ENCODE measurements at places on chromosomes 2 and 18.
A peak's percentile ranks its signal among the peaks of the same experiment; 100 is the strongest.

GRCh38 chr2:216485745-216486144 is 12.9 kb upstream of the RPL37A start:
- no peak for DNase-seq

DNA sequence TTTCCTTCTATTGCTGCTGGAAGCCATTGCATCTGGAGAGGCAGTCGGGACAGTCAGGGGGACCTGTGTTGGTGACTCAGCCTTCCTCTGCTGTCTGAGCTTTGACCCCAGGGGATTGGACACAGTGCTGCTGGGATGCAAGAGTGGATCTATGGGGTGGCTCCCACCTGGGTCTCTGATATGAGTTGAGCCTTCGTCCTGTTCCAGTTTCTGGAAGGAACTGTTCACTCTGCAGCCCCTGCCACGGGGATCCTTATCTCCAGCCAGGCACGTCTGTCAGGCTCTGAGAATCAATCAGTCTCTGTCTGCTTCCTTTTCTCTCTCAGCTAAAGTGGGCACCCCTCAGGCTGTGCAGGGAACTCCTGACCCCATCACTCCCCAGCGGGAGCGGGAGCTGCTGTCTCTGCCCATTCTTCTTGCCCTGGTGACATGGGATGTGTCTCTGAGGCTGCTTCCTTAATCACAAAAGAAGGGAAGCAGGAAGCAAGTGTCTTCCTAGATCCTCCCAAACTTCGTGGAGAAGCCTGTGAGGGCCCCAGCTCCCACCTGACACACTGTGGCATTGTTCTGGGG is 51.7 kb downstream of the ARHGAP28 start:
- no peak for DNase-seq

- peak; percentile 61 for DNase-seq
Measured at GRCh38 chr2:63012541-63012940, 38.1 kb upstream of the OTX1 start.

GRCh38 chr2:58633613-58634365 is 392.7 kb upstream of the FANCL start:
- no peak for DNase-seq

DNA sequence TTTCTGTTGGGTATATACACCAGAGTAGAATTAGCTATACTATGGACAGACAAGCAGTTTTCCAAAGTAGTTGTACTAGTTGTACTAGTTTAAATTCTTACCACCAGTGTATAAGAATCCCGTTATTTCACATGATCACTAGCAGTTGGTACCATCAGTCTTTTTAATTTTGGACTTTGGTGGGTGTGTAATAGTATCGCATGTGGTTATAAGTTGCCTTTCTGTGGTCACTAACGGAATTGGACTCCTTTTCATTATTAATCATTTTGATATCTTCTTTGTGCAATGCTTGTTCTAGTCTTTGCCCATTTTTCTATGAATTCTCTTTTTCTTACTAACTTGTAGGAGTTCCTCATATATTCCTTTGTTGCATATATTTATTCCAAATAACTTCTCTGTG is 89.8 kb downstream of the ASXL2 start:
- no peak for DNase-seq

GRCh38 chr2:74328573-74328972 is 14.6 kb downstream of the SLC4A5 start:
- DNase-seq, result no peak

DNA sequence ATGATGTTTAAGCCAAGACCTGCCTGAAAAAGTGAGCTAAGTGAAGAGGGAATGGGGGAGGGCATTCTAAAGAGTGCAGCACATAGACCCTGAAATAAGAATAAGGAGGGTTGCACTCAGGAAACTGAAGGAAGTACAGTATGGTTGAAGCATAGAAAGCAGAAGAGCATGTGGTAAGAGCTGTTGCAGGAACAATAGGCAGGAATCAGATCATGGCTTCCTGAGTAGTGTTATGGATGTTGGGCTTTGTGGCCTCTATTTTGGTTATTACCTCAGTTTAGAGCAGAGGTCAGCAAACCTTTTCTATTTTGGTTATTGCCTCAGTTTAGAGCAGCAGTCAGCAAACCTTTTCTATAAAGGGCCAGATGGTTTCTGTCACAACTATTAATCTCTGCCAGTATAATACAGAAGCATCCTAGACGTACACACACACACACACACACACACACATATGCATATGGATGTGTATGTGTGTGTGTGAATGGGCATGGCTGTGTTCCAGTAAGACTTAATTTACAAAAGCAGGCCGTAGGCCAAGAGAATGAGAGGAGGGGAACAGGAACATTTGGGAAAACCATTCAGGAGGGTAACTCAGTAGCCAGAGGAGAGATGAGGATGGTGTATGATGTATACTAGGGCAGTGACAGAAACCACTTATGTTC is 91.1 kb upstream of the MYO3B start:
- no peak for DNase-seq

- no peak for DNase-seq
Measured at GRCh38 chr2:128410035-128410757, 91.5 kb upstream of the HS6ST1 start.

- DNase-seq, result no peak
Measured at GRCh38 chr2:187654535-187654934, 100.3 kb upstream of the TFPI start.

DNA sequence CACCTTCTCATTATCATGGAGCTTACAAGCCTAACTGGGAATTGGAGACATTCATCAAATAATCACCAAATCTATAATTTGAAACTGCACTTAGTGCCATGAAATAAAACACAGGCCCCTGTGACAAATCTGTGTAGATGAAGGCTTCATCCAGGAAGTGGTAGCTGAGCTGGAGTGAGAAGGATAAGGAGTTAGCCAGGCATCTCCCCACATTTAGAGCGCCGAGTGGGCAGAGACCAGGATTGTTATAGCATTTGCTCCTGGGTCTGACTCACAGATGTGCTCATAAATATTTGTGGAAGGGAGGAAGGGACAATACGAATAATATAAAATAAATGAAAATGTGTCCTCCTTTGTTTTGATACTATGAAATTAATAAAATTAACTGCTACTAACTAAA is 2.5 kb upstream of the MAT2A start:
- DNase-seq, result peak; percentile 89

GRCh38 chr2:58923869-58924268 is 682.7 kb upstream of the FANCL start:
- peak; percentile 94 for DNase-seq

DNA sequence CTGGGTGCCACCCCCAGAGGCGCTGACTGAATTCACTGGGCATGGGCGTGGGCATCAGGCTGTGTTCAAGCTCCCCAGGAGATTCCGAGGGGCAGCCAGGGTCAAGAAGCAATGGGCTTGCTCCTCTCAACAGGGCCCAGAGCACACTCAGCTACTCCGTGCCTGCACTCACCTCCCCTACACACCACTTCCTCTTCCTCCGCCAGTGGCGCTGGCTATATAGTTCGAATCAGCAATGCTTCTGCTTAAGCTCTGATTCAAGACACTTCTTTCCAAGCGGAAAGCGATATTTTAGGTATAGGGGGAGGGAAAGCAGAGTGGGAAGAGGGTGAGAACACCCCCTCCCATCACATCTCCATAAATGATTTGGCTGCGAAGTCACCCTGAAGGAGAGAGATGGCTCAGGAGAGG is 42.1 kb downstream of the CRACDL start:
- no peak for DNase-seq

GRCh38 chr18:29496152-29496680 is 1319.3 kb upstream of the CDH2 start:
- no peak for DNase-seq

GRCh38 chr2:47676261-47676926 is 106.6 kb upstream of the MSH6 start:
- DNase-seq, result no peak

DNA sequence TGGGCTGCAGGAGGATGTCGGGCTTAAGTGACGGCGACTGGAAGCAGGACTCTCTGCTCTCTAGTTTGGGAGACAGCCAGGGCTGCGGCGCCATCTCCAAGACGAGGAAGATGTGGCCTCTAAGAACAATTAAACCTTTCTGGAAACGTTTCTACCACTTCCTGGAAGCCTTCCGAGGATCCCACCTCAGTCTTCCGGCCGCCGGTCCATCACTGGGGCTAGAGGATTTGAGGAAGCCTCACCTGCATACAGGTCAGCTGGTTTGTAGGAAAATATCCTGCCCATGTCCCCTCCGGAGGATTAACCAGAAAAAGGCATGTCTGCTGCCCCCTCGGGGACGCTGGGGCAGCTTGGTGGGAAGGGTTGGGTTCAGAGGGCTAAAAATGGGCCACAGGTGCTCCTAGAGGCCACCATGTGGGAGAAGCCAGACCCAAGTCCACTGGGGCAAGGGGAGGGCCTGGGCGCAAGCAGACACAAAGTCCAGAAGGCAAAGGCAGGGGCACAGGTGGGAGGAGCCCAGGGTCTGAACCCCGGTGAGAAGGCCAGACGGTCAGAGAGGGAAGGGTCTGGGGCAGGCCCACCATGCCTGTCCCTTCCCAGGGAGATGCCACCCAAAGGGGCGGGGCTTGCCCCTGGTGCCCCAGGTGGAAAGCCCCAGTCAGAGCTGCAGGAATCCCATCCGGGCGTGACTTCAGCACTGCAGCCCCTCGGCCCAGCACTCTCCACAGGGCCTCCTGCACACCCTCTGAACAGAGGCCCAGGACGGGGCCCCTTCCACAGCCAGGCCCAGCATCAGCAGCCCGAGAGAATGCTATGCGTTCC is 82.2 kb upstream of the ID2 start:
- no peak for DNase-seq

- no peak for DNase-seq
Measured at GRCh38 chr2:68562934-68563333, 80.4 kb upstream of the PROKR1 start.

DNA sequence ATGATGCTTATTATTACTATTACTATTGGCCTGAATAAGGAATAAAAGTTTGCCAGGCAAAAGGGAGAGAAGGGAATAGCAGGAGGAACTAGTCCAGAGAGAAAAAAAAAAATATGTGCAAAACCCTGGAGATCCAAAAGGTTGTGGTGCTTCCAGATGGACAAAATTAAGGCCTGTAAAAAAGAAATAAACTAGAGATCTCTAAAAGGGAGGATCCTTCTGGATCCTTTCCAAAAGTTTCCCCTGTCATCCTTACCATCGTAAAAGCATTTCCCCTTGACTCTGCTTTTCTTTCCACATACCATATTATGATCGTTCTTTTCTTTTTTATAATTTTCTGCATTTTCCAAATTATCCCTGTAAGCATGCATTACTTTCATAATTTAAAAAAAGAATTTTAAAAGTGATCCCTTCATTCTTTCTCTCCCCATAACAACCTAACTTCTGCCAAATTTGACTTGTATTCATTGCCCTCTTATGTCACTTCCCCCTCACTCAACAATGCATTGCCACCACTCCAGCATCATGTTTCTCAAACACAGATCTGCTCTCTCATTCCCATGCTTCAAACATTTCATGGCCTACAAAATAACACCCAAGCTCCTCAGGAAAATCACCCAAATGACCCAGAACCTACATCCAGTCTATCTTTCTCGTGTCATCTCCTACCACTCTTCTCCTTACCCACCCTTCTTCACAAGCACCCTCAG is 40.3 kb downstream of the RBMS1 start:
- no peak for DNase-seq

DNA sequence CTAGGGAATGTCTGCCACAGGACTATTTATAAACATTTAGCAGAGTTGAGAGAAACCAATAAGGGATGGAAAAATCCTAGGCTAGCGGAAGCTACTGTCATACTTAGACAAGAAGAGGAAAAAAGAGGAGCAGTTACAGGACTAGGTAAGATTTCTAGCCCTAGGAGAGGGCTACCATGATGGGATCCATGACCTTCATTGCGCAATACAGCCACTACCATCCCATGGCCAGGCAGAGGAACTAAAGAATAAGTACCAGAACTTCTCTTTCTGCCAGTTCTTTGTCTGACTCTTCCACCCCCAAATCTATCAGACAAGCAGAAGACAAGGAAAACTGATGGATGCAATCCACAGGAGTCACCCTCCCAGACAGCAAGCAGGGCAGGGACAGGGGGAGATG is 417.0 kb upstream of the CHST9 start:
- DNase-seq, result no peak

DNA sequence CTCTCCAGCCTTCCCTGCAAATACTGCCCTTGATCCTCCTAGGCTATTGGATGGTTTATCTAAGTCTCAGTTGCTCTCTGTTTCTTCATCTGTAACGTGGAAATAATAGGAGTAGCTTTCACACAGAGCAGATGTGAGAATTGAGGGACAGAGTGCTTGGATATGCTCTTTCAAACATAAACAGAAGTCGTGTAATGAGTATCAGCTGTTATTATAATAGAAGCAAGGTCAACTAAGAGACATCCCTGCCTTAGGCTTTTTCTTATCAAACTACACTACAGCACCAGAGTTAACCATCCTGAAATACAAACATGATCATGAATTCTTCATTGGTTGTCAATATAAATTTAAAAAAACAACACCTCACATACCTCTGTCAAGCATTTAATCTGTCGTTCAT is 138.2 kb downstream of the DOK6 start:
- no peak for DNase-seq

- peak; percentile 5 for DNase-seq
Measured at GRCh38 chr2:21928292-21928691, 804.5 kb downstream of the TDRD15 start.

DNA sequence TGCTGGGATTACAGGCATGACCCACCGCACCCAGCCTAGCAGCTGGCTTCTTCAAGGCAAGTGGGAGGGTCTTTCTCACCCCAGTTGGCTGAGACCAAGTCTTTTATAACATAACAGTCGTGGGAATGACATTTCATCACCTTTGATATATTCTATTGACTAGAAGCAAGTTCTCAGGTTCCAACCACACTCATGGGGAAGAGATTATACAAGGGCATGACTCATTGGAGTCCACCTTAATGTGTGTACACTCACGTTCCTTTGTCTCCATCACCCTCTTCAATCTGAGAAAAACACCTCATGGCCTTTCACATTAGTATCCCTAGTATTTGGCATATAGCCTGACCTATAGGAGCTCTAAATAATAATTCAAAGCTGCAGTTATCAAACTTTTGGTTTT is 2.8 kb upstream of the BBS5 start:
- DNase-seq, result peak; percentile 61

GRCh38 chr2:175233135-175233719 is 51.7 kb upstream of the ATP5MC3 start:
- peak; percentile 89 for DNase-seq

DNA sequence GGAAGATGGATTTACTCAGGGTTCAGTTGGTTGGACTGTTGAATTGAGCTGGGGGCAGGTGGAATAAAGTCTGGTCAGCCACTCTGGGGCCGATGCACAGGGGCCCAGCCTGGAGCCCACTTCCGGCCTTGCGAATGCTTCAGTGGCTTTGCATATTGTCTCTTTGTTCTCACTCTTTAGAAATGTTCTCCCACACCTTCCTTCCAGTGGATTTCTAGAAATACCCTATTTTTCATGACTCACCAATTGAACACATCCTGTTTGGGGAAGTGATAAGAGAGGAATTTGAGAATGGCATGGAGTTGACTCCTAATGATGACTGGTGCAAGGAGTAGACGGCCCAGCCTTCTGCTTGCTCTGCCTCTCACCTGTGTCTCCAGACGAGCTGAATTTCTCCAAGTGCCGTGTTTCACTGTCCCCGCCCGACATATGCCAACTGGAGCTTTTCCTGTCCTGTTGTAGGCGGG is 28.1 kb downstream of the ASAP2 start:
- peak; percentile 95 for DNase-seq
